ENCODE measurements at places on chromosomes 16 and 17. TPM values are rescaled to one million over a fixed set of nuclear protein-coding genes. Genes with fewer than 3 reads are reported as not detected.

The CCDC92B gene
- total RNA-seq: not detected

The HEXD gene
- 26.0 TPM for total RNA-seq

The ZNF200 gene
- 9.0 TPM for total RNA-seq

The MYH8 gene
- not detected for total RNA-seq

The PCTP gene
- 7.6 TPM for total RNA-seq

The CD79B gene
- 28.0 TPM for total RNA-seq

DNA sequence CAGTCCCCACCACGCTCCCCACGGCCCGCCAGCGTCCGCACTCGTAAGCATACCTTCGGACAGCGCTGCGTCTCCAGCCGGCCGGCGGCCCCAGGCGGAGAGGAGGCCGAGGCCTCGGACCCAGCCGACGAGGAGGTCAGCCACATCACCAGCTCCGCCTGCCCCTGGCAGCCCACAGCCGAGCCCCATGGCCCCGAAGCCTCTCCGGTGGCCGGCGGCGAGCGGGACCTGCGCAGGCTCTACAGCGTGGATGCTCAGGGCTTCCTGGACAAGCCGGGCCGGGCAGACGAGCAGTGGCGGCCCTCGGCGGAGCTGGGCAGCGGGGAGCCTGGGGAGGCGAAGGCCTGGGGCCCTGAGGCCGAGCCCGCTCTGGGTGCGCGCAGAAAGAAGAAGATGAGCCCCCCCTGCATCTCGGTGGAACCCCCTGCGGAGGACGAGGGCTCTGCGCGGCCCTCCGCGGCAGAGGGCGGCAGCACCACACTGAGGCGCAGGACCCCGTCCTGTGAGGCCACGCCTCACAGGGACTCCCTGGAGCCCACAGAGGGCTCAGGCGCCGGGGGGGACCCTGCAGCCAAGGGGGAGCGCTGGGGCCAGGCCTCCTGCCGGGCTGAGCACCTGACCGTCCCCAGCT, 4.9 kb downstream of the TPSG1 start:
- DNase-seq: no peak

DNA sequence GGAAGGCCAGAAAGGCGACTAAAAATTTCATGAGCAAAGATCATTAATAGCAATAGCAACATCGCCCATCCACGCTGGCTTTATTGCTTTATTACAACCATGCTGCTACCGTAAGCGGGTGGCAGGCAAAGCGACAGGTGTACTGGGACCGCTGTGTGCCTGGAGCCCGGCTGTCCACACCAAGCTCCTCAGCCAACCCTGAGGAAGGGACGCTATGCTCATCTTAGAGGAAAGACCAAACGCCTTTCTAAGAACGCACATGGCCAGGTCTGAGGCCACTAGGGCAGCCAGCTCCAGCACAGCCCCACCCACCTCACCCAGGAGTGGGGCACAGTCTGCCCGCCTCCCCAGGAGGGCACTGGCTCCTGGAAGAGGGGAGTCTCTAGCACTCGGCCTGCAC, 28.0 kb downstream of the PEMT start:
- DNase-seq: no peak

DNA sequence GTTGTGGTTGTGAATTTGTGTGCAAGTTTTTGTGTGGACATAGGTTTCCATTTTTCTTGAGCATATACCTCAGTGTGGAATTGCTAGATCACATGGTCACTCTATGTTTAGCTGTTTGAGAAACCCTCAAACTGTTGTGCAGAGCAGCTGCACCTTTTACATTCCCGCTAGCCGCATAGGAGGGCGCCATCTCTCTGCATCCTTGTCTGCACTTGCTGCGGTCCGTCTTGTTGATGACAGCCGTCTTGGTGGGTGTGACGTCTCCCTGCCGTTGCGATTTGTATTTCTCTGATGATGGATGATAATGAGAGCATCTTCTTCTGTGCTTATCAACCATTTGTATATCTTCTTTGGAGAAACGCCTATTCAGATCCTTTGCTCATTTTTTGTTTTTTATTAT, 25.1 kb upstream of the IL17C start:
- DNase-seq: no peak

- no peak for DNase-seq
Observed at GRCh38 chr16:14028202-14028601, 42.9 kb upstream of the MRTFB start.

GRCh38 chr17:57455063-57455914, 199.0 kb downstream of the MSI2 start:
- DNase-seq: peak; percentile 46

DNA sequence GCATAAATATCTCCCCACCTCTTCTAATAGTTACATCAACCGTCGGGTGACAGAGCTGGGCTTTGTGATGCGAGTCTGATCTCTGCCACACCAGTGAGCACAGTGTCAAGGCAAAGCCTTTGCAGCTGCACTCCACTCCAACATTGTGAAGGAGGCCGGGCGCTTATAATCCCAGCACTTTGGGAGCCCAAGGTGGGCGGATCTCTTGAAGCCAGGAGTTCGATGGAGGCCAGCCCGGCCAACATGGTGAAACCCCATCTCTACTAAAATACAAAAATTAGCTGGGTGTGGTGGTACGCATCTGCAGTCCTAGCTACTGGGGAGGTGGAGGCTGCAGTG, 18.9 kb downstream of the CYB5D2 start:
- DNase-seq: no peak

DNA sequence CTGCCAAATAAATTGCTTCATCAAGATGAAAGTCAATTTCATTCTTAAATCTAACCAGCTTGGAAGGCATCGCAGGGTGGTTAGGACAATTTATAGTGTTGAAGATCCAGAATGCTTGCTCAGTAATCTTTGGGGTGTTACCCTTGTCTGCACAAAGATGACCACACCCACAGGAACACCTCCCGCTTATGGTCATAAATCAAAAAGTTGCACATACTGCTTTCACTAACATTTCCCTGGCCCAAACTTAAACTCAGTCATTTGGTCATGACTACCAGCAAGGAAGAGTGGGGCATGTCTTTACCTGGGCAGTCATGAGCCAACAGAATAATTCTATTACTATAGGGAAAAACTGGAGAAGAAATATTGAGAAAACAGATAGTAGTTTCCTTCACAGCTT, 57.6 kb upstream of the KIF2B start:
- no peak for DNase-seq

GRCh38 chr17:36879027-36879426, 58.2 kb upstream of the LHX1 start:
- no peak for DNase-seq

DNA sequence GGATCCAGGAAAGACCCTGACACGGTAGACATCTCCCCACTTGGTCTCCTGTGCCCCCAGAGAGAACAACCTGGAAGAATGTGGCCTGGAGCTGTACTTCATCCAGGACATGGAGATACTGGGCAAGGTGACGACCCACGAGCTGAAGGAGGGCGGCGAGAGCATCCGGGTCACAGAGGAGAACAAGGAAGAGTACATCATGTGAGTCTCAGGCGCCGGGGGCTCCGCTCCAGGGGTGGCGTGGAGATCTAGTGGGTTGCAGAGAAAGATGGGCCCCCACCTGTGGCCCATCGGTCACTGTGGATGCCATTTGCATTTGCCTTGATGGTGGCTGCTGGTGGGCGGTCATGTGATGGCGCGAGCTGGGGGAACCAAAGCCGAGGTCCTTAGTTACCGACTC, 14.9 kb upstream of the CLEC18A start:
- DNase-seq: no peak

DNA sequence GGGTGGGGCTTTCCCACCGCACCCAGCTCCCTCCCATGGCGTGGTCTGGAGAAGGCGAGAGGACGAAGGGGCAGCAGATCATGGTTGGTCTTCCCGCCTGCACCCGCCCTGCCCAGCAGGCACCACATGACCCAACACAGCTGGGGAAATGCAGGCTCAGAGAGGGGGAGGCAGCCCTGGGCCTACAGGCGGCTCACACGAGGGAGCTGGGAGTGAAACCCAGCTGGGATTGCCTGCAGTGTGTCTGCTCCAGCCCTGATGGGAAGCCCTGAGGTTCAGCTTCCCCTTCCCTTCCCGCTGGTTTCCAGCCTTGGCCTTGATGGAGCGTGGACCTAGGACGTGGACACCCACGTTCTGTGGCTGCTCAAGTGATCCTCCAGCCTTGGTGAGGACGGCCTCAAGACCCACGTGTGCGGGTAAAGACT, 20.0 kb upstream of the PABPN1L start:
- no peak for DNase-seq

DNA sequence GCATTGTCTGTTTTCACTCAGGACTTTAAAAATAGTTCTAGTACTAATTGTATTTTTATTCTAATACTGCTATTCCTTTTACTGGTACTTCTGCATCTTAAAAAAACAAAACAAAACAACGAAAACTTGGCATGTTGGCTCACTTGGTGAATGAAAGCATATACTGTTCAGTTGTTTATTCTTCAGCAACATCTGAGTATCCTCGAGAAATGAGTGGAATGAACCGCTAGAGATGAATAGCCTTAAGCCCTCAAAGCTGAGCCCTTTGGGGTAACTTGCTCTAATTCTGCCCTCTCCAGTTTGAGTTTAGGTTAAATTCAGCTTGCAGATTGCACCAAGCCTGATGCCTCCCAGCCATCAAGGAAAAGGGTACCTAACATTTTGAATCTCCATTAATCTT, 126.5 kb downstream of the WWOX start:
- no peak for DNase-seq

GRCh38 chr16:69610356-69610755, 44.6 kb downstream of the NFAT5 start:
- DNase-seq: no peak

GRCh38 chr17:73719588-73720071, 75.4 kb upstream of the SDK2 start:
- DNase-seq: no peak

DNA sequence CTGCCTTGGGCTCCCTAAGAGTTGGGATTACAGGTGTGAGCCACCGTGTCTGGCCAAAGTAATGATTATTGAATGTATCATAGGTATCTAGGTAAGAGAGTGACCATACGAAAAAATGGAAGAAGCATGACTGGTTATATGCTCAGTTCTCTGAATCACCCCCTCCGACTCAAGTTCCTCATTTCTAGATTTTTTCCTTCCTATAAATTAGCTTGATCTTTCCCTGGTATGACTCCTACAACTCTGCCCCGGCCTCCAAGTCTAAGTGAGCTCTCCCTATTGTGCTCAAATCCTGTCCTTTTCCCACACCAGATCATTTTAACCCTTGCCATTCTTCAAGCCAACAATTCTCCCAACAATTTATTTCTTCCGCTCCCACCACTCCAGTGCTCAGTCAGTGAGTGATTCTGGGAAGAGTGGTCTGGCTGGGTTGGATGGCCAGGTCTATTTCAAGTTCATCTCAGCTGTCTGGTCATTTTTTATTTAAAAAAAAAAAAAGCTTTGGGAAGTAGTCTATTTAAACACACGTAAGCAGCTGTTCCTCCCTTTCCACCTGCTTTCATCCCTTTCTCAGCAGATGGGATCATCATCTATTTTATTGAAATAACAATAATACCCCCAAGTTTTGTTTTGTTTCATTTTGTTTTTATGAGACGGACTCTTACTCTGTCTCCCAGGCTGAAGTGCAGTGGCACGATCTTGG, 120.2 kb upstream of the HS3ST2 start:
- DNase-seq: no peak

DNA sequence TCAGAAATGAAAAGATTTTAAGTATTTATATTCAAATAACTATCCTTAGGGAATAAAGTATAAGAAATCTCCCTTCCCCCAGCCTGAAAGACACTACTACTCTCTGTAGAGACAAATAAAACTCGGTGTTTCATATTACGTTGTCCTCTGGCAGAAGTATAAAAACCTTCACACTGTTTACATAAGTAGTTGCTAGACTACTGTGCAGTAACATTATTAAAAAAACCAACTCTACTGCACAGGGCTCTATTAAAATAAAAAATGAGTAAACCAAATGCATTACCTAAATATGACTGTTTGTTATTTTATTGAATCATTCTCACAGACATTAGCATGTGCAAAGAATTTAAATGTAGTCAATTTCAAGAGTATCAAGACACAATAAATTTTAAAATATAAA, 67.4 kb downstream of the MED13 start:
- DNase-seq: no peak

- no peak for DNase-seq
Observed at GRCh38 chr17:44190481-44190880, 3.7 kb downstream of the TMUB2 start.

DNA sequence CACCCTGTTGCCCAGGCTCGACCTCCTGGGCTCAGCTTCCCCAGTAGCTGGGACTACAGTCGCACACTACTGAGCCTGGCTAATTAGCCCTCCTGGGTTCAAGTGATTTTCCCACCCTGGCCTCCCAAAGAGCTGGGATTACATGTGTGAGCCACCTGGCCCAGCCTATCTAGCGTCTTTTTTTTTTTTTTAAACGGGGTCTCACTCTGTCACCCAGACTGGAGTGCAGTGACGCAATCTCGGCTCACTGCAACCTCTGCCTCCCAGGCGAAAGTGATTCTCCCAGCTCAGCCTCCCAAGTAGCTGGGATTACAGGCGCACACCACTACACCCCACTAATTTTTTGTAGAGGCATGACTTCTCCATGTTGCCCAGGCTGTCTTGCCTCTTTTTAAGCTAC, 33.3 kb downstream of the GLG1 start:
- no peak for DNase-seq

DNA sequence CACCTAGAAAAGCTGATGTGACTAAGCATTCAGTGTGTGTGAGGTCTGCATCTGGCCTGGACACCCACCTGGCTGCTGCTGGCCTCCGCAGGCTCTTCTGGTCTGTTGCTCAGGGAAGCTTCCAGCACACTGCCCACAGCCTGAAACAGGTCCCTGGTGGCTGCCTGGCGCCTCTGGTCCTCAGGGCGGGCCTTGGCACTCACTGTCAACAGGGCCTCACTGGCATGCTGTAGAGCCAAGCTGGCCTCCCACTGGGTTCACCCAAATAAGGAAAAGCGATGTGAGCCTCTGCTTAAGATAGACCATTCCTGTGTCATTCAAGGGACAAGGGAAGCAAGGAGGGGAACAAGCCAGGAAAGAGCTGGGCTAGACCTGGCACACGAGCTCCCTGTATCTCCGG, 70.6 kb upstream of the BCO1 start:
- no peak for DNase-seq

DNA sequence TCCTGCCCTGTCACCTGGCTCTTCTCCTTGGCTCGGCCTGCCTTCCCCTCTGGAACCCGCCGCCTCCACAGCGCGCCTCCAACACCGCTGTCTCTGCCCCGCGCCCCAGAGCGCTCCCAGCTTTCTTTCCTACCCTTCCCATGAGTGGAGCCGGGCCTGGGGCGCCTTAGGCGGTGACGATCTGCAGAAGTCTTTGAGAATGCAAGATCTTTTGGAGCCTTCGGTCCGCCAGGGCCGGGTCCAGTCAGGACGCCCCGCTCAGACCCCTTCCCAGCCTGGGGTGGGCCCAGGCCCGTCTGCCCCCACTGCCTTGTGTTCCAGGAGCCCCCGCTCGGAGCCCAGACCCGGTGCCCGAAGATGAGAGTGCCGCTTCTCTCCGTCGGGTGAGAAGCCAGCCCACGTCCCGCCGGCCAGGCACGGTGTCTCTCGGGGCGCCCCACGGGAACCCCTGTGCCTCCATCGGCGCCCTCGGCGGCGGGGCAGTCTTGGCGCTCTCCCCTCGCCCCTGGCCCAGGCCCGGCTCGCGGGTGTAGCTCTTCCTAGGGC, 40.0 kb downstream of the MRM1 start:
- DNase-seq: no peak

All from activated CD4-positive, alpha-beta T cell treated with anti-CD3 and anti-CD28 coated beads for 36 hours (primary cell).